AG04449 (cell line): ENCODE measurements at places on chromosomes 12 and 14.

DNA sequence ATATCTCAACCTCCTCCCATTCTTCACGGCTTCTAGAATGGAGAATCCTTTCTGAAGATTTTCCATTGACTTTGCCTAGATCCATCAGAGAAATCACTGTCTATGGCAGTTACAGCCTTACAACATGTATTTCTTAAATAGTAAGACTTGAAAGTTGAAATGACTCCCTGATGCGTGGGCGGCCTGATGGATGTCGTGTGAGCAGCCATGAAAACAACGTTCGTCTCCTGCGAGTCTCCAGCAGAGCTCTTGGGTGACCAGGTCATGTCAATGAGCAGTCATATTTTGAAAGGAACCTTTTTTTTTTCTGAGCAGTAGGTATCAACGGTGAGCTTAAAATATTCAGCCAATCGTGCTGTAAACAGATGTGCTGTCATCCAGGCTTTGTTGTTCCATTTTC lies 139.9 kb upstream of the C14orf180 start:
- DNase-seq, result no peak

- no peak for DNase-seq
Measured at GRCh38 chr12:34190054-34190453, 167.8 kb downstream of the ALG10 start.

DNA sequence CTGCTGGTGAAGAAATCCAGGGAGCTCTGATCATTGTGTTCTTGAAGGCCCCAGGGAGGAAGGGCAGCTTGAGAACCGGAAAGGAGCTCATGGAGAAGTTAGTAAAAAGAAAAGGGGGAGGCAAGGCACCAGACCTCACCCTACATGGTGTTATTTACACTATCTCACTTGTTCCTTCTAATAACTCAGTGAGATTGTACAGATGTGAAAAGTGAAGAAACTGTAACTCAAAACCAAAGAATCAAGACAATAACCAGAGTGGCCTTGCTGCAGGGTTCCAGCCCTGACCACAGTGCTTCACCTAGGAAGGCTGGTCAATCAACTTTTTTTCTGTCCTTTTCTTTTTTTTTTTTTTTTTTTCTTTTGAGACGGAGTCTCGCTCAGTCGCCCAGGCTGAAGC lies 353.6 kb downstream of the TMTC2 start:
- no peak for DNase-seq

GRCh38 chr12:45234139-45234865 lies 18.4 kb downstream of the ANO6 start:
- peak; percentile 96 for DNase-seq

DNA sequence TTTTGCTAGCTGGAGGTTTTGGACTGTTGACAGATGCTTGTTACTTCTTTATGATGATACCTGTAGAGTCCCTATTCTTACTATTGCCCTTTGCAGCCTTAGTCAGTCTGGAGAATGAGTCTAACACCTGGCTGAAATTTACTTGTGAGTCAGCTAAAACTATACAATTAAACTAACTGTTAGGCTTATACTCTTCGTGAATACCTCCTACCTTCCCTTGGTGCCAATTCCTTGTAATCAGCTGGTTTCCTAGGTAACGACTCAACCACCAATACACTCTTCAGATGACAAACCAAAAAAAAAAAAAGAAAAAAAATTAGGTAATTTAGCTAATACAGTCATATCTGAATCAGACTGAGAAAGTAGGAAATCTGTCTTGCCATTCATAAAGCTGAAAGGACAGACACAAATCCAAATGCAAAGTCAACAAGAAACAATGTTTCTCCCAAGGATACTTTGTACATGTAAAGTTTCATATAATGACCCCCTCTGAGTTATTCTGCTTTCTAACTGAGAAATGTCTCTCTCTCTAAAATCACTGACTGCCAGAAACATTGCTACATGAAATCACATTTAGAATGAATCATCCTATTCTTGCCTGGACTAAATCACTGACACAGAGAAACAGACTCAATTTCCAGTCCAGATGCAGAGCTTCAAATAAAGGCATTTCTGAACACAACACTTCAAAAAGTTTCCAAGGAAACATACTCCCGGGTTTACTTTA lies 56.5 kb upstream of the CDKL1 start:
- DNase-seq, result peak; percentile 37

DNA sequence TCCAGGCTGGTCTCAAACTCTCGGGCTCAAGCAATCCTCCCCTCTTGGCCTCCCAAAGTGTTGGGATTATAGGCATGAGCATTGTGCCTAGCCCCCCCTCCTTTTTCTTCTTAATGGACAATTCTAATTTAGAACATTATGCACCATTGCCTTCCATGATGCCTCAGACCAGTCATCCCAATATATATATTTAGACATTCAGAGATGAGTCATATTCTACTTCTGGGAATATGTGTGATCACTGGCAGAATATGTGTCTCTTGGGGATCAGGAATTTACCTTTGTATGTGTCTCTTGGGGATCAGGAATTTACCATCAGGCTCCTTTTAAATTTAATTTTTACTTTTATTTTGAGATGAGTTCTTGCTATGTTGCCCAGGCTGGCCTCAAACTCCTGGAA lies 7.5 kb upstream of the CCDC177 start:
- no peak for DNase-seq

DNA sequence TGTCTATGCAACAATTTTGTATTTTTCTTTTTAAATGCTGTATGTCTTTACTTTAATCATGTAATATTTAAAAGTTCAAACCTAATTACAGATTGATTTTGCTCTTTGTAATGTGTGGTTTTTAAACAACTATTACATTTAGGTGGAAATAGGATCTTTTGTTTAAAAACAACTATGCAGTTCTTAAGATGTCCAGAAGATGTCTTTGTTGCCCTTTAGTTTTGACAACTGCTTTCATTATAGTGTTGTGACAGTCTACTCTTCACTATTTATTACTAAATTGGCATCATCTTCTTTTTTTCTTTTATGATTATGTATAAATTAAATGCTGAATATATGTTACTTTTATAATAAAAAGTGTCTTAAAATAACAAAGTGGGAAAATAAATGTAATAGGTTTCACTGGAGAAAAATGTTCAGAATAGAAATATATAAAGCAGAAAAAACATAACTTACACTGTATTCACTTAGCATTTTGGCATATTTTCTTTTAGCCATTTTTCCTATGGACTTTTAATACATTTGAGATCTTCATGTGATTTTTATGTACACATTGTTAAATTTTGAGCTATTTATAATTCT lies 27.1 kb upstream of the PCNX4 start:
- no peak for DNase-seq

- no peak for DNase-seq
Measured at GRCh38 chr12:62907561-62907960, 27.4 kb downstream of the PPM1H start.

- no peak for DNase-seq
Measured at GRCh38 chr12:3771853-3772252, 18.9 kb upstream of the CRACR2A start.

GRCh38 chr12:83185241-83185640 lies 498.5 kb downstream of the TMTC2 start:
- DNase-seq, result no peak

GRCh38 chr12:29638528-29638927 lies 141.0 kb upstream of the OVCH1 start:
- no peak for DNase-seq

GRCh38 chr12:80894179-80894578 lies 43.6 kb downstream of the LIN7A start:
- no peak for DNase-seq

GRCh38 chr14:104370256-104370870 lies 209.2 kb upstream of the C14orf180 start:
- DNase-seq, result no peak

DNA sequence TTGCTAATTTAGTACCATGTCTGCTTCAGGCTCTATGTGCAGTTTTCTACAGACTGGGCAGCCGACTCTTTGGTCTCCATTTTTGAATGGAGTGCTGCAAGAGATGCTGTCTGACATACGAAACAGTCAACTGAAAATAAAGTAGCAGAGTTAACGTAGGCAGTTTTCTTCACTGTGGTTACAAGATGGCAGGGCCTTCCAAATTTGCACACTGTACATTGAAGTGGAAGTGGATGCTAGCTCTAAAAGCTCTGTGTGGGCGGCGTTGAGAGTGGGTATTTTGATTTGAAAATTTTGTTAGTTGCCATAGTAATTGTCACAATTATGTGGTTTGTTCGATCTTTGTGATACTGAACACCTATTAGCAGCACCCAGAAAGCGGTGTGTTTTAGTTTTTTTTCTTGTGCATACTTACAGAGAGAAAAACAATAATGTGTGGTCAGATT lies 154.9 kb upstream of the ATP2B1 start:
- no peak for DNase-seq

DNA sequence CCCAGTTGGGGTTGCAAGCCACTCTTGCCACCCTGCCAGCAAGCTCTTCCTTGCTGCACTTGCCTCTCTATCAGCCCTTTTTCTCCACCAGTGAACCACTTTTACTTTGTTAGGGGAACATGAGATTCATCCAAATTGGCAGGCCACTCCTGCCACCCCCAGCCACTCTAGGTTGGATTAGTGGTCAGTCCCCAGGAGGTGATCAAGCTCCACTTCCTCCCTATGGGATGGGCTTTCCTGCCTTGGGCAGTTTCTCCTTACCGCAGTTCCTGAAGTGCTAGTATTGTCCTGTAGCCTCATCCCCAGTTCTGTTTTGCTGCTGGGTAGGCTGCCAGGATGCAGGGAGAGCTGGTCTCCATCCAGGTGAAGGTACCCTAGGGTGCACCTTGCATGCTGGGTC lies 104.5 kb downstream of the ALG10 start:
- no peak for DNase-seq

DNA sequence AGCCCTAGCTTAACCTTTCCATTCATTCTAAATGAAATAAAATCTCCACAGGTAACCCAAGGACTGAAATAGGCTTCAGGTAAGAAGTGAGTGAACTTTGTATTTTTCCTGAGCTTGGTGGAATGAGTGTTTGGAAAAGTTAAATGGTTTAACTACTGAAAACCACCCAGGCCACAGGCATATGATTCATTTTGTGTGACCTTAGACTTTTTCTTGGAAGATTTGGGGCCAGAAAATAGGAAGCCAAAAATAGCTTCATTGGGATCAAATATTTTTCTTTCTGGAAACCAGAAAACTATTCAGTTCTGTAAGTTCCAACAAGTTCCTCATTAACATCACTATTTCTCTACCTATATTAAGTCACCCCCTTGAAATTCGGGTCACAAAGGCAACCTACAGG lies 212.6 kb downstream of the PCNX1 start:
- DNase-seq, result no peak

DNA sequence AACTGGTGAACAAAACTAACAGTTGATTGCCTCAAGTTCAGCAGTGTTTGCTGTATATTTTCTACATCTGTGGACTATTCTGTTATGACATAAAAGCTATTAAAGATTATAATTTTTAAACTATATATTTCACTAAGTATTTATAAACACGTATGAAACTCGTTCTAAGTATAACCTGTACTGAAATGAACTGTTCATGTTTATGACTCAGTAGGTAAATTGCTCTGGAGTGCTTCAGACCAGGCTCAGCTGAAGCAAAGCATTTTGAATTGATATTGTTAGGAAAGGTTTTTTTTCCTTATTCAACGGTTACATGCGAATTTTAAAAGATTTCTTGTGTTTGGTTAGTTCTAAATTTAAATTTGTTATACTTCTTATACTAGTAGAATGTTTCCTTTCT lies 151.3 kb downstream of the RAD51B start:
- DNase-seq, result no peak

GRCh38 chr12:108157870-108158459 lies 28.9 kb downstream of the WSCD2 start:
- no peak for DNase-seq
